ENCODE measurements at places on chromosomes 12 and 14.

DNA sequence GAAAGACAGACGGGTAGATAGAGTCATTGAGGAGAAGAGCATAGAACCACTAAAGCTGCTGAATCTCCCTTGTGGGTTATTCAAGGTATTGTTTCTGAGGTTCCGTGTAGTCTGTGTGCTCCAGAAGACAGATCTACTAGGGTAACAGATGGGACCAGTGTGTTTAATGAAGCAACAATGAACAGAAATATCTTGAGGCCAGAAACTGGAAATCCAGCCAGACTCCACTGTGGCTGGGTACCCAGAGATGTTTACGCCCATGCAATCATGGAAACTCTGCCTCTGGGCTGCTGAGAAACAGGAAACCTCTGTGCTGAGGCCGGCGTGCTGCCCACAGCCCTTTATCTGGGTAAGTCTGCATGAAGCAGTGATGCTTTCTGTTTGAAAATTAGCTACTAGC is 8.3 kb downstream of the PROX2 start:
- no peak for DNase-seq

DNA sequence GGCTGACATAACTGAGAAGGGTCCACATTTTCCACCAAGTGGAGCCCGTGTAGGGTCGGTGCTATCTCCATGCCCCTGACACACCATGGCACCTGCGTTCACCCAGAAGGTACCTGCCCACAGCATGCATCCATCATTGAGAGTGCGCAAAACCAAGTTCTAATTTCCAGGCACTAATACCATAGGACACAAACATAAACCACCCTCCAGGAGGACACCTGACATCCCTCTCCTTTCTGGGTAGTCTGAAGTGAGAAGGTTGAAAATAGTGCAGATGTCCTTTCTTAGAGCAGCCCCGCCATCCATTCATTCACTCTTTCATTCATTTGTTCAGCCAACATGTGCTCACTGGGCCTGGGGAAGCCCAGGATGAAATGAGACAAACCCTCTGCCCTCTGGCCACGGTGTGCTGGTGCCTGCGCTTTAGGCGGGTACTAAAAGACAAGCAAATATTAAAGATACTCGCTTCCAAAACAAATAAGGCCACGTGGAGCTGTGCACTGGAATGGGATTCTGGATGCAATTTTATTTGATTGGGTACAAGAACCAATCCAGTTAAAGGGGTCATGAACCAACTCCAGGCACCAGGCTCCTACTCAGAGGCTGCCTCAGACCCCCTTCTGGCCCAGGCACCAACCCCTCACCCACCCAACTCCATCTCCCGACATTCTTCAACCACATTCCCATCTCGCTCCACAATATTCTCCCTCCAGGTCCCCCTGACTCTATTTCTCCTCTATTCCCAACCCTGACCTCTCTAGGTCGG is 1.2 kb downstream of the TTC7B start:
- DNase-seq: no peak

DNA sequence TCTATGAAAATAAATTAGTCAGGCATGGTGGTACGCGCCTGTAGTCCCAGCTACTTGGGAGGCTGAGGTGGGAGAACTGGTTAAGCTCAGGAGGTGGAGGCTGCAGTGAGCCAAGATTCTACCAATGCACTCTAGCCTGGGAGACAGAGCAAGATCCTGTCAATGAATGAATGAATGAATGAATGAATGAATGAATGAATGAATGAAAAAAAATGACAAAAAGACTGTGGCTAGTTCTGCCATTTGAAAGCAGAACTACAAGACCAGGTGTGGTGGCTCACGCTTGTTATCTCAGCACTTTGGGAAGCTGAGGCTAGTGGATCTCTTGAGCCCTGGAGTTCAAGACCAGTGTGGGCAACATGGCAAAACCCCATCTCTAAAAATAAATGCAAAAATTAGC is 32.2 kb upstream of the NPFF start:
- no peak for DNase-seq

DNA sequence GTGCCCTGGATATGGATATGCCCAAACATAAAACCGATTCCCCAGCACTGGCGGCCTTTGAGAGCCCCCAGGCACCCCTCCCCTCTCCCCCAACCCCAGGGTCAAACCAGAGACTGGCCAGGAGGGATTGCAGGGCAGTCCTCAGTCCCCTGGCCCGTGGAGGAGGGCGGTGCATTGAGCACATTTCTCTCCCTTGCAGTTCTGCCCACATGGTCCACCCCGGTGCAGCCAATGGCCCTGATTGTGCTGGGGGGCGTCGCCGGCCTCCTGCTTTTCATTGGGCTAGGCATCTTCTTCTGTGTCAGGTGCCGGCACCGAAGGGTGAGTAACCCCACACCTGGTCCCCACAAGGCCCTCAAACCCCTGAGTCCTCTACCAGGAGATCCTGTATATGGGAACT is 3.4 kb upstream of the GPR162 start:
- DNase-seq: no peak

DNA sequence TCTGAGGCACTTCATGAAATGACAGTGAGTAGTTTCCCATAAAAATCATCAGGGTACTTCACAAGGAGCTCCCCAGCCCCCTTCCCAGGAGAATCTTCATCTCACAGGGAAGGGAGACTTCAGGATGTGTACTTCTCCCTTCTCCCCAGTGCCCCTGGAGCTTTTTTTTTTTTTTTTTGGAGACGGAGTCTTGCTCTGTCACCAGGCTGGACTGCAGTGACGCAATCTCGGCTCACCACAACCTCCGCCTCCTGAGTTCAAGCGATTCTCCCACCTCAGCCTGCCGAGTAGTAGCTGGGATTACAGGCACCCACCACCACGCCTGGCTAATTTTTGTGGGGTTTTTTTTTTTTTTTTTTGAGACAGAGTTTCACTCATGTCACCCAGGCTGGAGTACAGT is 10.4 kb downstream of the ITPK1 start:
- no peak for DNase-seq

Measured in stimulated activated CD4-positive, alpha-beta T cell treated with anti-CD3 and anti-CD28 coated beads, Interleukin-1b, Interleukin-23, amount 100 ng/mL, for 1 hour (primary cell).